DMS153 (cell line): ENCODE measurements at places on chromosomes 11 and 22.

DNA sequence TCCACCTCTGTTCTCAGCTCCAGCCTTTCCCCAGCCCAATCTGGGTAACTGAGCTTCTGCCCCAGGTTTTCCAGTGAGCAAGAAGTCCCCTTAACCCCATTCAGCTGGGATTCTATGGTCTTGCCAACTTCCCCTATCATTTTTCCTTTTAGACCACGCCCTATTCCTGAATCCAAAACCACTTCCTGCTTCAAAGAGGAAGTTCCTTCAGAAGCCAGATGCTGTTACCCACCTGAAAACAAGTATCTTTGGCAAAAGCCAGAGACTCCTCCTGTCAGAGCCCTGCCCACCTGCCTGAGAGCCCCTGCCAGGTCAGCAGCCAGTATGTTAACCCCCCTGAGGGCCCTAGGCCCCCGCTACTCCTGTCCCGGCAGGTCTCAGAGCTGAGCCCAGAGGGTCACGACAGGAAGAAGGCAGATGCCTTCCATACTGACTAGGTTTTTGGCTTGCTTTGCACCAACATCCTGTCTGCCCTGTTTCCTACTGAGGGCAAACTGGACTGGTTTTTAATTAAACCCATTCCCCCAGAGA lies 20.3 kb upstream of the MICAL2 start:
- DNase-seq: peak; percentile 68

- peak; percentile 63 for DNase-seq
Observed at GRCh38 chr11:45026835-45027234, 76.2 kb upstream of the TP53I11 start.

GRCh38 chr22:25764270-25765015 lies 22.5 kb downstream of the MYO18B start:
- DNase-seq: no peak

DNA sequence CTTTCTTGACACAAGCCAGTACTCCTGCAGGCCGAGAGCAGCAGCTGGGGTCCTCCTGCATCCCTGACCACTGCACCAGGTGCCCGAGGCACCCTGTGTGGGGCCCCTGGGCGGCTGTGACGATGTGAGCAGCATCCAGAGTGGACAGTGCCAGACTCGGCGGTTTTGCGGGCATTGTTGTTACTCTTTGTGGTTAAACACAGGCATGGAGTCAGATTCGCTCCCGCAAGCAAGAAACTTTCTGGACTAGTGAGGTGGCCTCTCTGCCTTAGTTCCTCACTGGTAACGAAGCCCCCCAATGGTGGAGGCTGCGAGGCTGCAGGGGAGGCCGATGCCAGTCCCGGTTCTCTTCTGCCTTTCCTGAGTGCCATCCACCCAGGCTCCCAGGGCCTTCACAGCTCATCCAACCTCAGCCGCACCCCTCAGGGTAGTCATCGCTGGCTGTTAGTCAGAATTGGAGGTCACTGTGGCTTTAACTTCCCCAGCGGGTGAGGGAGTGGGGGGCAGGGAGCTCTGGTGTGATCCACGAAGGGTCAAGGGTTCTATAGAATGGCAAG lies 3.7 kb upstream of the CLDN5 start:
- no peak for DNase-seq

- DNase-seq: no peak
Observed at GRCh38 chr11:47186700-47187695, 764 bp upstream of the PACSIN3 start.

DNA sequence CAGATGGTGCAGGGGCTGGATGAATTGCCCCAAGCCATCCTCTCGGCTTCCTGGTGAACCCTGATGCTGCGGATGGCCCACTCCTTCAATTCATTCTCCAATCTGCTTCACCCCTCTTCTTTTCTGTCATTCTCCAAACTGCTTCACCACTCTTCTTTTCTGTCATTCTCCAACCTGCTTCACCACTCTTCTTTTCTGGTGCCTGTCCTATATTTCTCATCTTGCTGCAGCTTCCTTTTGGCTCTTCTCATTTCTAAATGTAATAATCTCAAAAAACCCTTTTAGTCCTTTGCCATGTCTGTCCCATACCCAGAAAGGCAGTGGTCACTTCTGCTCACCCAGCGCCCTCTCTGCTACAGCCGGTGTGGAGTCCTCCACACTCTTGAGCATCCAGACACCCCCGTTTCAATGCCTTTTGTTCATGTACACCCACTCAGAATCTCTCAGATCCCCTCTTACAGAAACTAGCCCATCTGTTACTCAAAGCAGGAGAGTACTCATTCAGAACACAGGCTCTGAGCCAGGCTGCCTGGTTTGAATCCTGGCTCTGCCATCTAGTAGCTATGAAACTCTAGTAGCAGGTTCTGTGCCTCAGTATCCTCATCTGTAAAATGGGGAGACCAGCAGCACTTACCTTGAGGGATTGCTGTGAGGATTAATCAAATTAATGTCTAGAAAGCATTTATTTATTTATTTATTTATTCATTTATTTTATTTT lies 14.9 kb downstream of the SERPIND1 start:
- DNase-seq: no peak

- no peak for DNase-seq
Observed at GRCh38 chr11:66904561-66904960, 47.7 kb downstream of the LRFN4 start.

- no peak for DNase-seq
Observed at GRCh38 chr11:66953081-66953833, 4.9 kb downstream of the PC start.

DNA sequence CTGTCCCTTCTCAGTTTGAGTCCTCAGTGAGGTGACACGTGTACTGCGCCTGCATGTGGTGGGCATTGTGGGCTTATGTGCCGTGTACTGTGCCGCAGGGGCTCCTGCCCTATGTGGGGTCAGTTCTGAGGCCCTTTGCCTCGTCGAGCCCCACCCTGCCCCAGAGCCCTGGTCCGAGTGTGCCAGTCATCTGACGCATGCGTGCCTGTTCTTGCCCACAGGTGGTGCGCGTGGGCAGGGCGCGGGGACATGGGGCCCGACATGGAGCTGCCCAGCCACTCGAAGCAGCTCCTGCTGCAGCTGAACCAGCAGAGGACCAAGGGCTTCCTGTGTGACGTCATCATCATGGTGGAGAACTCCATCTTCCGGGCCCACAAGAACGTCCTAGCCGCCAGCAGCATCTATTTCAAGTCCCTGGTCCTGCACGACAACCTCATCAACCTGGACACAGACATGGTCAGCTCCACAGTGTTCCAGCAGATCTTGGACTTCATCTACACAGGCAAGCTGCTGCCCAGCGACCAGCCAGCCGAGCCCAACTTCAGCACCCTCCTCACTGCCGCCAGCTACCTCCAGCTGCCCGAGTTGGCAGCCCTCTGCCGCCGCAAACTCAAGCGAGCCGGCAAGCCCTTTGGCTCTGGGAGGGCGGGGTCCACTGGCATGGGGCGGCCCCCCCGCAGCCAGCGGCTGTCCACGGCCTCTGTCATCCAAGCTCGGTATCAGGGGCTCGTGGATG lies 22.3 kb upstream of the TMEM191C start:
- DNase-seq: no peak

DNA sequence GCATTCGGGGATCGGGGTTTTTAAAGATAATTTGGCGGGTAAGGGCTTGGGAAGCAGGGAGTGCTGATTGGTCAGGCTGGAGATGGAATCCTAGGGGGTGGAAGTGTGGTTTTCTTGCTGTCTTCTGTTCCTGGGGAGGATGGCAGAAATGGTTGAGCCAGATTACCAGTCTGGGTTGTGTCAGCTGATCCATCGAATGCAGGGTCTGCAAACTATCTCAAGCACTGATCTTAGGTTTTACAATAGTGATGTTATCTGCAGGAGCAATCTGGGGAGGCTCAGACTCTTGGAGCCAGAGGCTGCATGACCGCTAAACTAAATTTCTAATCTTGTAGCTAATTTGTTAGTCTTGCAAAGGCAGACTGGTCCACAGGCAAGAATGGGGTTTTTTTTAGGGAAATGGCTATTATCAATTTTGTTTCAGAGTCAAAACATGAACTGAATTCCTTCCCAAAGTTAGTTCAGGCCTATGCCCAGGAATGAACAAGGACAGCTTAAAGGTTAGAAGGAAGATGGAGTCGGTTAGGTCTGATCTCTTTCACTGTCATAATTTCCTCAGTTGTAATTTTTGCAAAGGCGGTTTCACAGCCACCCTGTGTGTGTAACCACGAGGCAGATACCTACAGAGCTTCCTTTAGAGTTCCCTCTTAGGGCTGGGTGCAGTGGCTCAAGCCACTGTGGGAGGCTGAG lies 10.2 kb downstream of the SCGB1A1 start:
- DNase-seq: no peak

DNA sequence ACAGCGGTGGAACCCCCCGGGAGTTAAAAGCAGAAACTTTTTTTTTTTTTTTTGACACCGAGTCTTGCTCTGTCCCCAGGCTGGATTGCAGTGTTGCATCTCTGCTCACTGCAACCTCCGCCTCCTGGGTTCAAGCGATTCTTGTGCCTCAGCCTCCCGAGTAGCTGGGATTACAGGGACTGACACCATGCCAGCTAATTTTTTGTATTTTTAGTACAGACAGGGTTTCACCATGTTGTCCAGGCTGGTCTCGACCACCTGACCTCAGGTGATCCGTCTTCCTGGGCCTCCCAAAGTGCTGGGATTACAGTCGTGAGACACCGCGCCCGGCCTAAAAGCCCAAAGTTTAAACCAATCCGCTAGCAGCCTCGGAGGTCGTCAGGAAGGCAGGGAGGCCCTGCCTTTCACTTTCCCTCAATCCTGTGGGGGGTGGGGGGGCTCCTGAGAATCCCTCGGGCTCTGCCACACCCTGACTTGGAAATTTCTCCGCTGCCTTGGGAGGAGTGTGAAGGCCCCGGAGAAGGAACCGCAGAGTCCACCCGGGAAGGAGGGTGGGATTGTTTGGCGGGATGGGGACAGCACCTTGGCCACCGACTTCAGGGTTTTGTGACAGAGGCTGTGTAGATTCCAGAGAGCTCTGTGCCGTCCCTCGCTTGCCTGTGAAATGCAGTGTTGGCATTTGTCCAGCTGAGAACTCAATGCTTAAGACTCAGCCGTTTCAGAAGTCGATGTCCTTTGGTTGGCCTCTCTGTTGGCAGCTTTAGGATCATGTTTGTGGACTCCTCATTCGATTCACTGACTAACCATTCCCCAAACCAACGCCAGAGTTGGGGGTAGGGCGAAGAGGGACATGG lies 1.0 kb downstream of the ARHGAP8 start:
- no peak for DNase-seq
